ENCODE measurements at places on chromosomes 13 and 19.

- DNase-seq, result no peak
Measured at GRCh38 chr13:98874029-98874397, 103.9 kb downstream of the DOCK9 start.

DNA sequence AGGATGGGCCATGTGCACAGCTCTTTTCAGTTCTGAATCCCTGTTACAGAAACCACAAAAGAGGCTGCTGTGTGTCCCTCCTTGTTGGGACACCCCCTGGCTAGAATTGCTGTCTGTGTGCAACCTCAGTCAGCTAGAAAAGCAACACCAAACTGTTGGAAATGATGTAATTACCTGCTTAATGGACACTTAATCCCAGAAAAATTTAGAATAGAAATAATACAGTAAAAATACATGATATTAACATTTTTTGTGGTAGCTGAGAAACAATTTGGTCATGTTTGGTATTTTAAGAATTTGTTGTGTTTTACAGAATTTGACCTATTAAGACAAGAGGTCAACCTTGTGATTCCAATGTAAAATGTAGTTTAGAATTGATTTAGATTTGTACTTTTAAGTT, 46.8 kb downstream of the FAM124A start:
- DNase-seq, result no peak

- DNase-seq, result no peak
Measured at GRCh38 chr13:114131583-114132418, 622 bp downstream of the RASA3 start.

DNA sequence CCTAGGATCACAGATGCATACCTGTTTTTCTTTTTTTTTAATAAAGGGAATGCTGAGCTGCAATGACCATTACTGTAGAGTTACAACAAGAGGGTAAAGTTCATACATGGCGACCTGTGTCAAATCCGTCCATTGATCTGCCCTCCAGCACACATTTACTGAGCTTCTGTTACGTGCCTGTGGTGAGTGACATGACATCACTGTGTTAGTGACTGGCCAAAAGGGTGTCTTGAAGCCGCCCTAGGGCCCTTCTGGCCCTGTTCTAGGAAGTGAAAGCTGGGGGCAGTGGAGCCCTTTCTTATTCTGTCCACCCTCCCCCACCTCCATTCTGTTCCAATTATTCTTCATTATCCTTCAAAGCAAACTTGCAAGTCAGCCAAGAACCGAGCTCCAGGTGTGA, 66.3 kb downstream of the ZIC5 start:
- DNase-seq, result no peak

GRCh38 chr19:4930664-4931063, 21.4 kb downstream of the UHRF1 start:
- no peak for DNase-seq

- no peak for DNase-seq
Measured at GRCh38 chr19:18309525-18310064, 13.3 kb downstream of the LSM4 start.

DNA sequence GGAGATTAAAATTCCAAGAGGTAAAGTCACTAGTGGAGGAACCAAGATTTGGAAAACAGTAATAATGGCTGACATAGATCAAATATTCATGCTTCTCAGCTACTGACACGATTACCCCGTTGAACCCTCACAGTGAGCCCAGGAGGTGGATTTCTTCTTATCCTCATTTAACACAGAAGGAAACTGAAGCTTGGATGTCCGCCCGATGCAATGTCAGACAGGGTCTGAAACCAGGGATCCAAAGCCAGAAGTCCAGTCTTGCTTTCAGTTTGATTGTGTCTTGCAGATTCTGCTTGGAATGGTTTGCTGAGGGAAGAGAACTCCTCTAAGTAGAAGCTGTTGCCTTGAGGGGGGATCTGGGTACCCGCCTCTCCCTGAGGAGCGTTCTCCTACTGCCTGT, 404.7 kb downstream of the KCNRG start:
- no peak for DNase-seq

DNA sequence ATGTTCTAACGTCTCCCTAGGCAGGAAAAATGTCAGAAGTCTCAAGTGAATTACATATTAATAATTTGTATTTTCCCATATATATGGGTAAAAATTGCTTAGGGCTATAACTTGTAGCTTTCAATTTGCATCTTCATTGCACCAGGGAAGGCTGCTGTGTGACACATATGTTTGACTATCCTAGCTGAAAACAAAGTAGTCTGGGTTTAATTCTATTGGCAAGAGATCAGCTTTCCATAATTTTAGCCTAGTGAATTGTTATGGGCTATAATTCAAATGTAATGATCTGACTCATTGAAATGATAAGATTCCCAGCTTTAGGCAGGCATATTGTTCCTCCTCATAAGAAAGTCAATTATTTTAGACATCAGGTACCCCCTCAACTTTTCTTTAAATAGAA, 553.1 kb downstream of the DCT start:
- no peak for DNase-seq

DNA sequence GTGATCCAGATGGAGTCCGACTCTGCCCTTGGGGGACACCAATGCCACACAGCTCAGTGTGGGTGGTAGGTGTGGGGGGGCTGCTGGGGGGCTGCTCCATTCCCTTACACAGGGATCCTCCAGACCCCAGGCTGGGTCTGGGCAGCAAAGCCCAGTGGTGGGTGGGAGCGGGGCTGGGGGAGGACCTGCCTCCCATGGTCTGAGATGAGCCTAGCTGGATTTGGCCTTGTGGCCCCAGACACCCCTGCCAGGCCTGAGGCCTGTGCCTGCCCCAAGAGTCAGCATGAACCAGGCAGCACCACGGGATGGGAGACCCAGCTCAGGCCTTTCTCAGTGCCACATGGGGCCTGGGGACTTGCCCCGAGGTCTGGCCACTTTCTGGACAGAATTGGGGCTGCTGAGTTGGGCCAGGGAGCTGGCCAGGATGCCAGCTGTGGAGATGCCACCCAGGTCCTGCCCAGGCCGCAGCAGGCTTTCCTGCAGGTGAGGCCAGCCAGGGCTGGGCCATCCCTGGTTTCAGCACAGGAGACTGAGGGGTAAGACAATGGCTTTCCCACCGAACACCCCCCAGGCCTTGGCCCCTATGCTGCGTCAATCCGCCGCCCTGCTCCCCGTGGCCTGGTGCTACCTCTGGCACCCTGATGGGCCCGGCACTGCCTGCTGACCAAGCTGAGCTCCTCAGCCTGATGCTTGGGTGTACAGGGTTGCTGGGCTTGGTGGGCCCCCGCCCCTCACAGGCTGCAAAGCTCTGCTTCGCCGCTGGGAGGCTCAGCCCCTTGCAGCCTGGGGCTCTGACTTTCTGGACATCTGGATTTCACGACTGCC, 24.2 kb downstream of the CEBPG start:
- no peak for DNase-seq

DNA sequence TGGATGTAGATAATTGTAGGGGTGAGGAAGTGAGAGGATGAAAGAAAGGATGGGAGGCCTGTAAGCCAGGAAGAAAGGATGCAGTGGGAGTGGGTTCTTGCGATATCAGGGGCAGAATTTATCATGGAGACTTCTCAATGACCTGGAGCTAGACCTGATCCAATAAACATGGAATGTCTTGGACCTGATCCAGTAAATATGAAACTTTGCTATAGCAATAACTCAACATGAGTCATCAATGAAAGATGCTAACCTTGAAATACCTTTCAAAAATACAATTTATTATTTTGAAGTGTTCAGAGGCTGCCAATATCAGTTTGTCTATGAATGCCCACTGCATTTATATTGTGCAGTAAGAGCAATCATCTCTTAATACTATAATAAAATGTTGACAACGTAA, 279.5 kb downstream of the POU4F1 start:
- DNase-seq, result no peak

DNA sequence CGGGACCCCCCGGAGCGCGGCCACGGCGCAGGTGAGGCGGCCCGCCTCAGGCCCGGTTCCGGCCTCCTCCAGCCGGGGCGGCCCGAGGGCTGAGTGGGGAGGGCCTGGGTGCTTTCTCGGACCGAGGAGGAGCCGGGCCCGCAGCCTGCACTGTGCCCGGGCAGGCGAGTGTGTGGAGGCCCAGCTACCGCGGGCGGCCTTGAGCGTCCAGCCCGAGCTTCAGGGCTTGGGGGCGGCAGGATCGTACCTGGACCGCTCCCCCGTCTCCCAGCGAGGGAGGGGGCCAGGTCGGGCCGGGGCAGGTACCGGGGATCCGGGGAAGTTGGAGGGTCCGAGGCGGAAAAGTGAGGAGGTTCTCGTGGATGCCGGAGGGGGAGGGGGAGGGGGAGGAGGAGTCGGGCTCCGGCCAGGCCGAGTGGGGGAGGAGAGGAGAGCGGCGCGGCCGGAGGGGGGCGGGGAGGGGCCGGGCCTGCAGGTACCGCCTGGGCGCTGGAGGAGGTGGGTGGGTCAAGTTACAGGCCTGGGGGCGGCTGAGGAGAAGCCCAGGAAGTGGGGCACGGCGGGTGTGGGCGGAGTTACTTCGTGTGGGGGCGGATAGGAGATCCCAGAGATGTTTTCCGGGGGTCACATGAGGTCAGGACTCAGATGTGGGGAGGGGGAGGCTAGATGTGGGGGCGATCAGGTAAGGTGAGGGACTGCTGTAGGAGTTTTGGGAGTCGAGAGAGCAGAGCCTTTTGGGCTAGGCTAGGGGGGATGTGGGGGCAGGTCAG, 545 bp downstream of the NACC1 start:
- DNase-seq, result no peak

DNA sequence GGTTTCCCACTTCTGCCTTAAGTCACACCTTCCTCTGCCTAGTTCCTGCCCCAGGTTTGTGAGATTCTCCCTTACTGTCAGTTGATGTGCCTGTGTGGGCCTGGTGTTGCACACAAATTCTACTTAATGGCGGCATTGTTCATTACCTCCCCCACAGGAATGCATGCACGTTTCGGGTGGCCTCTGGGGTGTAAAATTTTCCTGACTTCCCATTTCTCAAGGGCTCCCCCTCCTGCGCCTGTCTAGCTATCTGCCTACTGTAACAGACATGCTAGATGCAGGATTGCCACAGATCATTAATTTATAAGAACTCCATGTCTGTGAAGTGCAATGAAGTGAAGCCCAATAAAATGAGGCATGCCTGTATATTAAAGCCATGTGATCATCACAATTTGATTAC, 1466.3 kb downstream of the PCDH9 start:
- no peak for DNase-seq

- DNase-seq, result no peak
Measured at GRCh38 chr13:105971312-105971711, 564.1 kb downstream of the EFNB2 start.

GRCh38 chr19:14218620-14219330, 12.8 kb upstream of the ADGRL1 start:
- DNase-seq, result no peak

DNA sequence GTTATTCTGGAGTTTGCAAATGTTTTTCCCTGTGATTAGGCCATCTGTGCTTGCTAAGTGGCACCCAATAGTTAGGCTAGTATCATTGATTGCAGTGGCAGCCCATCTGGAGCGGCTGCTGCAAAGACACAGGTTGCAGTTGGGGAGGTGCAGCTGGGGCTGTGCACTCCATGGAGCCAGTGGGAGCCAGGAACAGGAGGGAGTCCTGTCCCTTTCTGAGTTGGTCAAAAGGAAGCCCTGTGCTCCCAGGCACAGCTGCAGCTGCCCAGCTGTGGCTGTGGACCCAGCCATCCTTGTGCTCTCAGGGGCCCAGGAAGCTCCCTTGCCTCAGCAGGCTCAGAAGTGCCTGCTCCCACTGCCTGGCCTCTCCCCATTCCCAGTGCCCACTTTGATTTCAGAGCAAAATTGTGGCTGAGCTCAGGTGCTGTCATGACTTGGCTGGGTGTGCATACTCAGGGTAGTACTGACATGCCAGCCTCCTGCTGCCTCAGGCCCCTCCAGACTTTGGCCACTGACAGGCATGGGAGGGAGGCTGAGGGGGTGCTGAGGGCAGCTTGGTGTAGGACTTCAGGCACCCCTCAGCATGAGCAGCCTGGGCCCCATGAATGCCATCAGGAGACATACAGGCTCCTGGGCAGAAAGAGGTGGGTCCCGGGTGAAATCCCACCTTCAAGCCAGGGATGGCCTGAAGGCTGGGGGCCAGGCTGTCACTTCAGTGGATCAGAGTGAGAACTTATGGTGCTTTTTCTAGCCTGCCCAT, 270.6 kb downstream of the PCDH20 start:
- DNase-seq, result no peak

DNA sequence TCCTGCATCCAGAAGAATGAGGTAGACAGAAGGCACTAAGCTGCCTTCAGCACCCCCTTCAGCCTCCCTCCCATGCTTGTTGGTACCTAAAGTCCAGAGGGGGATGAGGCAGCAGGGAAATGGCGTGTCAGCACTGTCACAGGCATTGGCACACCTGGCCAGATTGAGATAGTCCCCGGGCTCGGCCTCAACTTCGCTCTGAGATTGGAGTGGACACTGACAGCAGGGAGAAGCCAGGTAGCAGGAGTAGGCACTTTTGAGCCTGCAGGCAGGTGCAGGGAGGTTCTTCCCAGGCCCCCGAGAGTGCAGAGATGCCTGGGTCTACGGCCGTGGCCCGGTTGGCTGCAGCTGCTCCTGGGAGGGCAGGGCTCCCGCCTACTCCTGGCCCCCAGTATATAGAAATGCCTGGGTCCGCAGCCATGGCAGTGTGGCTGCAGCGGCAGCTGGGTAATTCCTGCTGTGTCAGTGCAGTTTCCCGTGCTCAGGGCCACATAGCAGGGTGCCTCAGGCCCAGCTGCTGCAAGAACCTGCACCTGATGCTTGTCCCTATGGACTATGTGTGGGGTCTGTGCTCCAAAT, 160.3 kb downstream of the SLITRK6 start:
- DNase-seq, result no peak

- no peak for DNase-seq
Measured at GRCh38 chr19:10294368-10294697, 4.6 kb downstream of the ICAM5 start.

DNA sequence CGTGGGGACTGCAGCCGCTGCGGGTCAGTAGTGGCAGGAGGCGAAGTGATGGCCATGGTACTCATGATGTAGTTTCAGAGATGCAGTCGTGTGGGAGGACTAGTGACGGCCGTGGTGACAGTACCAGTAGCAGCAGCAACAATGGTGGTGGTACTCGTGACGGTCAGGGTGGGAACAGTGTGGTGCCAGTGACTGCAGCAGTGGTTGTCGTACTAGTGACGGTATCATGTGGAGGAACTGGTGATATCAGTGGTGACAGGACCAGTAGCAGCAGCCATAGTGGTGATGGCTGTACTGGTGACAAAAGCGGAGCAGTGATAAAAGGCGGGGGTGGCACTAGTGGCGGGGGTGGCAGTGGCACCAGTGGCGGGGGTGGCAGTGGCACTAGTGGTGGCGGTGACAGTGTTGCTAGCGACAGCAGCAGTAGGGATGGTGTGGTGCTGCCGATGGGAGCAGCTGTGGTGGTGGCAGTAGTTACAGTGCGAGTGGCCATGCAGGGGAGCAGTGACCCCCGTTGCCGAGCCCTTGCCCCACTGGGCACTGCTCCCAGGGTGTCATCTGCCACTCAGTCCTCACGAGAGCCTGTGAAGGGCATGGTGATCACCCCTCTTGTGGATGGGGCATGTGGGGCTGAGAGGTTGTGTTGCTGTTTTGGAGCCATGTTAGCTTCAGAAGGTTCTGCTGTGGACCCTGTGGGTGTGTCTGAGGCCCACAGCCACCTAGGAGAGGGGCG, 22.7 kb downstream of the ADPRHL1 start:
- DNase-seq, result no peak

DNA sequence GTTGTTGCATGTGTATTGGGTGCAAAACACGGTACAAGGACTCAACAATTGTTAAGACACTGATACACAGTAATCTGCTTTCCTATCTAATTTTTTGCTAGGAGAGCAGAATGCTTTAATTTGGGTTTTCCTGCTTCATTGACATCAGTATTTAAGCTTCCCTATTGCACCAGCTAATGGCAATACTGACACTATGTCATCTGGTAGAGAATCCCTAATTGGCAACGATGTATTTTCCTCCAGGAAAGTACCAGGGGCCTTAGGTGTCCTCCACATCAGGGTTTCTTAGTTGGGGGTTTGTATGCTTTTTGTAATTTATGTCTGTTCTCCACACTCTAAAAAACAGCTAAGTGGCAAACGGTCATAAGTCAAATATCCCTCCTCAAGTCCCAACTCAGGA, 76.5 kb upstream of the FRY start:
- DNase-seq, result no peak
